ENCODE measurements at places on chromosomes 13 and 19.

DNA sequence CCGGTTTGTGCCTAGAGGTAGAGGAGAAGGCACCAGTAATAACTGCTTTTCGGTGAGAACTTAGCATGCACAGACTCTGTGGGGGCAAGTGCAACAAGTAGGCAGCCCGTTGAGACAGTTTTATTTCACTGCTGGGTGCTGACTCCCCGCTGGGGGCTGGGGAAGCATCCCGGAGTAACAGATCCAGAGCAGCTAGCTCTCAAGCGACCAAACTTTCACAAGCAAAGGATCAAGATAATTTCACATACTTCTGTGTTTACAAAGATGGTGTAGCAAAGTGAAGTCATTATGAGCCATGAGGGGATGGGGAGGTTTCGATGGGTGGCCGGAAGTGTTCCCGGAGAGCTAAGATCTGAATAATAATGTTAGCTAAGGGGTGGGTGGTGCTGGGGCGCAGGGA is 2.8 kb downstream of the NACC1 start:
- DNase-seq, result no peak

GRCh38 chr13:58004751-58005150 is 373.2 kb downstream of the PCDH17 start:
- DNase-seq, result no peak

DNA sequence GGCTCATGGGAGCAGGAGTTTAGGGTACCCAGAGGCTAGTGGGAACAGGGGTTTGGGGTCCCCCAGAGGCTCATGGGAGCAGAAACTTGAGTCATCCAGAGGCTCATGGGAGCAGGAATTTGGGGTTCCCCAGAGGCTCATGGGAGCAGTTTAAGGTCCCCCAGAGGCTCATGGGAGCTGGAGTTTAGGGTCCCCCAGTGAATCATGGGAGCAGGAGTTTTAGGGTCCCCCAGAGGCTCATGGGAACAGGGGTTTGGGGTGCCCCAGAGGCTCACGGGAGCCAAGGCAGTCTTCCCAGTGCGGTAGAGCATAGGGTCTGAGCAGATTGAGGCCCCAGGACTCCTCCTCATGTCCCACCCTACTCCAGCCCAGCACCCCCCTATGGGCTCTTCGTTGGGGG is 8.6 kb upstream of the FLT3LG start:
- no peak for DNase-seq

- peak; percentile 53 for DNase-seq
Measured at GRCh38 chr13:40152145-40152544, 496.7 kb downstream of the COG6 start.

DNA sequence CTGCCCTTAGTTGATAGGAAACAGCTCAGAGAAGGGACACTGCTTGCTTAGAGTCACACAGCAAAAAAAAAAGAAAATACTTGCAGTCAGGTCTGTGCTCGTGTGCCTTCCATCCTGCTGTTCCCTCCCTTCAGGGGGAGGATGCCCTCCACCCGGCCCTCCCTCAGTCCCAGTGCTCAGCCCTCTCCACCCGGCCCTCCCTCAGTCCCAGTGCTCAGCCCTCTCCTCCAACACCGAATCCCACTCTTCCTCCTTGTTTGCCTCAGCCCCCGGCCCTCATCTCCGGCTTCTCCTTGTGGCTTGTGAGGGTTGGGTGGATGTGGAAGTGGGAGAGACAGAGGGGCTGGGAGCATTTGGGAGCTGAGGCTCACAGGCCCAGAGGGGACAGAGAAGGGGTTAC is 5.8 kb downstream of the TFPT start:
- DNase-seq, result no peak

GRCh38 chr13:60035874-60036273 is 127.9 kb downstream of the DIAPH3 start:
- no peak for DNase-seq

DNA sequence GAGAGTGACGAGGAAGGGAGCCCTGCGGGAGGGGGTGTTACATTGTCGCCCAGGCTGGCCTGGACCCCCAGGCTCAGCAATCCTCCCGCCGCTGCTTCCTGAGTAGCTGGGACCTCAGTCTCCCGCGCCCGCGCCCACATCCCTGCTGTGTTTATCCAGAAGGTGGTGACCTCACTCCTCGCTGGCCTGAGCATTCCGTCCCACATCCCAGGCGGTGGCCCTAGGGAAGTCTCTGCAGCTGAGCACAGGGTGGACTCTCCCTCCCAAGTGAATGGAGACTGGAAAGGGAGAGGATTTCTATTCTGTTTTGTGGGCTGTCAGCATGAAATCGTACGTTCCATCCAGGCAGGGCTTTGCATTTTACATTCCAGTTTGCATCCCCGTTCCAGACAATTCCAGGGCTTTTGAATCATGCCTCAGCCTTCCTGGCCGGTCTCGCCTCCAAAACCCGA is 401 bp upstream of the ZNF765 start:
- no peak for DNase-seq

DNA sequence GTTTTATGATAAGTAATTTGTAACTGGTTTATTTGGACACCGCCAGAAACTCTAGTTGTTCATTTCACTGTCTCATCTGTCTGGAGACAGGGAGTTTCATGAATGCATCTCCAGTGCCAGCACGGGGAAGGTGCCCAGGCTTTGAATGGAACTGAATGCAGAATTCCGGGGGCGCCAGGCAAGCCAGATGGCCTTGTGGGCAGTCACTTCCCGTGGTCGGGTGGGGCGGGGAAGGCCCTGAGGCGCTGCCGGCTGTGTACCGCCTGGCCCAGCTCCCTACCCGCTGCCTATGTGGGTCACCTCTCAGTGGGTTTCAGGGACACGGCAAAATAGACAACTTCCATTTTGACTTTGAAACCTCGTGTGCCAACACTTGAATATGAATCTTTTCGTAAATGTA is 28.8 kb upstream of the MCF2L start:
- DNase-seq, result no peak

DNA sequence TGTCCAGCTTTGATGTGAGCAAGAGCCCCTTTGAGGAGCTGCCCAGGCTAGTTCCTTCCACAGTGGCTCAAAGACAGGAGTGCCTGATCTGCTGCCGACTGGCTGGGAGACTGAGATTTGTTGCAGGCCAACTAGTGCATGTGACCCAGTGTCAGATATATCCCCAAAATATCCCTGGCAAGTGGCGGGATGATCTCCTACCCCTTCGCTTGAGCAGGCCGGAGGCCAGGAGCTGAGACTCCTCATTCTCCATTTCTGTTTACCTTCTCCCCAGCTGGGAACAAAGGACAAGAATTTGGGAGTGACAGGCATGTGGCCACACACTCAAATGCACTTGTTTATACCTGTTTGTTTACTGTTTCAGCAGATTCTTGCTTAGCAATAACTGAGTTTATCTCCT is 37.1 kb upstream of the XPO4 start:
- no peak for DNase-seq

- DNase-seq, result no peak
Measured at GRCh38 chr13:29855784-29856183, 5.4 kb upstream of the UBL3 start.

GRCh38 chr19:13032837-13033236 is 37.6 kb downstream of the NFIX start:
- DNase-seq, result no peak

DNA sequence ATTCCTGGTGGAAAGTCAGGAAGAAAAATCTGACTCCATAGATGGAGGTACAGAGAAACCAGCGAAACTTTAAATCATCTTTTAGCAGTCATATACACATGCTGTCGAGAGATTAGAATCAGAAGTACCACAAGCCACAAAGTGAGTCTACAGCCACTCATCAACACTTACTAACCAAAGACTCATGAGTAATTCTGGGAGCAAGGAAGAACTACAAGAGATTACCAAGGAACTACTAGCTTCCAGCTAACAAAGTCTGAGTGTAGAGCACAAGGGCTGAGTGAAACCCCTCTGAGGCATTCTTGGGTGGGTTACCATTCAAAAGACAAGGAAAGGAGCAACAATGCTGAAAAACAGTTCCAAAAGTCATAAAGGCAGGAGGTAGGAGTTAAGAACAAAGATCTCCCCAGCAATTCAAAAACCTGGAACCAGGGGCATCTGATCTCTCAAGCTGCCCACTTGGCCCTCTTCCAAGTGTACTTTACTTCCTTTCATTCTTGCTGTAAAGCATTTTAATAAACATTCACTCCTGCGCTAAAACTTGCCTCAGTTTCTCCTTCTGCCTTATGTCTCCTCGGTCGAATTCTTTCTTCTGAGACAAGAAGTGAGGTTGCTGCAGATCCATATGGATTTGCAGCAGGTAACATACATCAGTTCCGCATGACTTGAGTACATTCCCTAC is 13.0 kb downstream of the RBM26 start:
- DNase-seq, result no peak

DNA sequence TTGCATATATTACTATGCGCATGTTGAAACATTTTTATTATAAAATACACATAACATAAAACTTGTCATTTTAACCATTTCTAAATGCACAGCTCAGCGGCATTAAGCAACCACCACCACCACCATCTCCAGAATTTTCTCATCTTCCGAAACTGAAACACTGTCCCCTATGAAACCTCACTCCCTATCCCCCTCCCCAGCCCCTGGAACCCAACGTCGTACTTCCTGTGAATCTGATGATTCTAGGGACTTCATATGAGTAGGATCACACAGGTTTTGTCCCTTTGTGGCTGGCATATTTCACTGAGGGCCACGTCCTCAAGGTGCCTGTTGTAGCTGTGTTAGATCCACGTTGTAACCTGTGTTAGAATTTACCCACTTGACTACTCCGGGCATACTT is 716 bp upstream of the MAP2K2 start:
- no peak for DNase-seq

DNA sequence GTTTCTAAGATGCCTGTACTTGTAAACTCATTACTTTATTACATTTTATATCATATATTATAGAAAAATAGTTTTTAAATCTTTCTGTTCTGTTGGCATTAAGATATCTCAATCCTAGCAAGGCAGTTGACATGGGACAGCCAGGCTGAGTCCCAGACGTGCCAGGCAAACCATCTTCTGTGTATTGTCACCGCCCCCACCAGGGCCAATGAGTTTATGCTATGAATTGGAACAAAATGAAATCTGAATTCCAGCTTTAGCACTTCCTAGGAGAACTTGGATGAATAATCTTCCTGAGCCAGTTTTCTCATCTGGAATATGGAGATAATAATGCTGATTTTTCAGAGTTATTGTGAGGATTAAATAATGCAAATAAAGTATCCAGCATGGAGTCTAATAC is 79.9 kb upstream of the GSX1 start:
- DNase-seq, result peak; percentile 5

- no peak for DNase-seq
Measured at GRCh38 chr13:40205771-40206240, 460.6 kb downstream of the FOXO1 start.
